ENCODE measurements at places on chromosomes 13 and 19. TPM values are rescaled to one million over a fixed set of nuclear protein-coding genes. Genes with fewer than 3 reads are reported as not detected.

Gene DHDH
- total RNA-seq: 1.2 TPM

- peak; percentile 43 for ATAC-seq
Observed at GRCh38 chr19:39506944-39507714, 7.8 kb upstream of the SELENOV start.

Gene ZNF415
- total RNA-seq: 0.28 TPM

Gene AP1M2
- total RNA-seq: 61.5 TPM

Gene SLC7A9
- total RNA-seq: 0.08 TPM

Gene POLR1G
- total RNA-seq: 6.5 TPM

Measured in esophagus mucosa (tissue), 1 donor.